Kidney (tissue), 22 donors: ENCODE measurements at places on chromosomes 11 and 22. TPM values are rescaled to one million over a fixed set of nuclear protein-coding genes. Genes with fewer than 3 reads are reported as not detected.

P2RY2 gene
- 1.3 TPM for polyA plus RNA-seq

CARNS1 gene
- polyA plus RNA-seq: 0.80 TPM

NRIP3 gene
- 1.1 TPM for polyA plus RNA-seq

ABCG4 gene
- polyA plus RNA-seq: 0.52 TPM

PACSIN3 gene
- 28.5 TPM for polyA plus RNA-seq

OR4S2 gene
- polyA plus RNA-seq: not detected

MUC6 gene
- polyA plus RNA-seq: 1.1 TPM

MS4A6E gene
- polyA plus RNA-seq: not detected

DDI1 gene
- polyA plus RNA-seq: not detected

FAM180B gene
- polyA plus RNA-seq: not detected

IL18 gene
- 37.4 TPM for polyA plus RNA-seq

UCP3 gene
- 0.28 TPM for polyA plus RNA-seq

TRIM68 gene
- 11.3 TPM for polyA plus RNA-seq

STK33 gene
- 19.3 TPM for polyA plus RNA-seq

OR52E8 gene
- not detected for polyA plus RNA-seq

PRAME gene
- polyA plus RNA-seq: 4.0 TPM
